ENCODE measurements at places on chromosomes 5 and 9.
A peak's percentile ranks its signal among the peaks of the same experiment; 100 is the strongest.

GRCh38 chr5:8857051-8857450 is 688.8 kb downstream of the SEMA5A start:
- peak; percentile 69 for DNase-seq

DNA sequence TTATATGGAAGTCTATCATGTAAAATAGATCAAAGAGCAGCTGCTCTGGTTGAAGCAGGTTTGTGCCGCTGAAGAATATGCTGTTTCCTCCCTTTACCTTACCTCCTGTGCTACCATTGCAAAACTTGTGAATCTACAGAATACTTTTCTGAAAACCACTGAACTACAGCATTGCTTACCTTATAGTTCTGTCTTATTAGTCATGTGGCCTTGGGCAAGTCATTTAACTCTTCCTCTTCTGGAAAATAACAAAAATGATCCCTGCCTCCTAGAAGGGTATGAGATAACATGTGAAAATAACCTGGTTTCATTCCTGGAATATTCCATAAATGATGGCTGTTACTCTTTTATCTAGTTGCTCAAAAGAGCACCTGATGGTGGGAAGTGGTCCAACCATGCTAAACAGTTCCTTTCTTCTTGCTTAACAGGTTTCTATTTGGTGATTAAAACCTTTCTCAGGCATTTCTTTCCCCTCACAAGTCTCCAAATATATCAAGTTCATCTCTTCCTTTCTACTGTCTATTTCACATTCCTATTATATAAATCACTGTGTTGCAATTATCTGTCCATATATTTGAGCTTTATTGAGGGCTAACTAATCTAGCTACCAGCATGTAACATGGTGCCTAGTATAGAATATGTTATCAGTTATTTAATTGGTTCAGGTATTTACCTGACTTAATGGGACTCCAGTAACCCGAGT is 15.0 kb downstream of the TRIM32 start:
- peak; percentile 53 for DNase-seq

- peak; percentile 46 for DNase-seq
These were observed 19.1 kb upstream of the SLC31A2 start for GRCh38 chr9:113131689-113132151.

GRCh38 chr5:113038714-113039113 is 62.1 kb downstream of the DCP2 start:
- DNase-seq, result peak; percentile 69

GRCh38 chr5:88826646-88827585 is 56.1 kb downstream of the MEF2C start:
- peak; percentile 74 for DNase-seq

- no peak for DNase-seq
These were observed 6.3 kb downstream of the MTREX start for GRCh38 chr5:55313870-55314617.

GRCh38 chr9:73081979-73082657 is 69.5 kb upstream of the ANXA1 start:
- DNase-seq, result peak; percentile 71

DNA sequence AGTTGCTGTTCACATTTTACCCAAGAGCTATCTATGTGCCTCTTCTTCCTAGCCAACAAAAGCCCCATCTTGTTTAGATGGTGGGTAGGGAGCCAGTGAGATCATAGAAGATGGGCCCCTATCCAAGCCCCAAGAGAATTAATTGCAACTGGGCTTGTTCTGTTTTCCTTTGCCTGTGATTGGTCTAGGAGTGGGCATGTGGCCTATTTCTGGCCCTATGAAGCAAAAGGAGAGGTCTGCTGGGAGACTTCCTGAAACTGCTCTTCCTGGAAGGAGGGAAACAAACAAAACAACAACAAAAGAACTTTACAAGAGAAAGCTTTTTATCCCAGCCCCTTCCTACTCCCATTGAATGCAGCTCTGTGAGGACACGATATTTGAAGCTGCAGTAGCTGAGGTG is 32.5 kb upstream of the ALDOB start:
- no peak for DNase-seq

DNA sequence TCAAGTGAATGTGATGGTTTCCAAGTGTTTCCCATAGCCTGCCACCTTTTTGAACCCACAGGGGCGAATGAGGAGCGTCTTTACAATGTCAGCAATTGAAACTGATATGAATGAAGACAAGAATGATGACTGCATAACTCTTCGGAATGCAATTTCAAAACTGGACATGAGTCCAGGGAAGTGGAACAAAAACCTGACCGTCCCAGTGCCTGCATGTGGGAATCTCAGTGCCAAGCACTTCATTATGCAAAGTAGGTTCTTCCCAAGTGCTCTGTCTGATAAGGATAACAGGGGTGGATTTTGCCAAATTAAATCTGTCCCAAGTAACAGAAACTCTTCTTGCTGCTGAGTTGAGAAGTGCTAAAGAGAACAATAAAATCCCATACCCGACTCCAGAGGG is 243.8 kb upstream of the ADAMTS16 start:
- DNase-seq, result no peak

- peak; percentile 45 for DNase-seq
These were observed 55.8 kb upstream of the PTCH1 start for GRCh38 chr9:95572381-95573151.

DNA sequence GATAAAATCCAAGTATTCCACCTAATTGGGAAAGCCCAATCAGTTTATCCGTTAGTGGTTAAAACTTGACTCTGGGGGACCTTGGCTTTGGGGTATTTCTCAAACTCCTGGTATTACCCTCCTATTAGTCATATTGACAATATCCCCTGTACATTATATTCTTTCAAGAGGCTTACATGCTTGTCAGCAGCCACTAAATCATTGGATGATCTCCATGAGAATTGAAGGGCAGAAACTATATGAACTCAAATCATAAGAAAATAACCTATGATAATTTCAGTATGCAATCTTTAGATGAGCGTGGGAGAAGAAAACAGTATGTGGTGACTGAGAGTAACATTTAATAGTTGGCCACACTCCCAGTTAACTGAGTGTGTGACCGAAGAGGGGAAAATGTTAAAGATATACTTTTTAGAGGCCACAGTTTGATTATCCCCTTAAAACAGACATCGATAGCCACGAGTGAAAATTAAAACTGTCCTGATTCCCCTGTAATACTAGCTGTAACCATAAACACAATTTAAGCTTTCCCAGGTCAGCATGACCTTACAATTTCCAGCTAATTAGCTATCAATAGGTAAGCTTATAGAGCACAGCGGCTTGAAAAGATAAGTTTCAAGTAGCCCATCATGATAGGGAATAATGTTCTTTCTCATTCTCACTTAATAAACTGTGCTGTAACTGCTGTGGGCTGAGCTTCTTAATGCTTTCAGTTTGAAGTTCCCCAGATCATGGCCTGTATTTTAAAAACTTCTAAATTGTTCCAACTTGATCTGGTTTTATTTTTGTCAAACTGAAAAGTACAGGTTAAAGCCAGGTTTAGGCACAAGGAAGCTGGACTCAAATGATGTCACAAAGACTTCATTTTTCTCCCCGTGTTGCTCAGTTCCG is 58.6 kb downstream of the PUM3 start:
- DNase-seq, result no peak

DNA sequence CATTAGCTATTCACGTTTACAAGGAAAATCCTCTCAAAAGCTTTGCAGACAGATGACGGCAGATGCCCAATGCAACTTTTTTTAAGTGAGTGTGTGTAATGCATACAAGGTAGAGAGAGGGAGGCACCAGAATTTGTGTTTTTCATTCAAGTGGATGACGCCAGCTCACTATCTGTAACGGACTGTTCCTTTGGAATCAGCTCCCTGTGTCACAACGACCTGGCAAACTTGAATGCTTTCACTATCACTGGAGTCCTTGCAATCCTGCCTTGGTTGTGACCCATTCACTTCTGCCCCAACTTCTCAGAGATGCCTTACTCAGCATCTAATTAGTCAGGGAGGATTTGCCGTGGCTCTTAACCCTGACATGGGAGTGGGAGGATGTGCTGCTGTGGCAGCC is 148.5 kb downstream of the BNC2 start:
- DNase-seq, result peak; percentile 64

DNA sequence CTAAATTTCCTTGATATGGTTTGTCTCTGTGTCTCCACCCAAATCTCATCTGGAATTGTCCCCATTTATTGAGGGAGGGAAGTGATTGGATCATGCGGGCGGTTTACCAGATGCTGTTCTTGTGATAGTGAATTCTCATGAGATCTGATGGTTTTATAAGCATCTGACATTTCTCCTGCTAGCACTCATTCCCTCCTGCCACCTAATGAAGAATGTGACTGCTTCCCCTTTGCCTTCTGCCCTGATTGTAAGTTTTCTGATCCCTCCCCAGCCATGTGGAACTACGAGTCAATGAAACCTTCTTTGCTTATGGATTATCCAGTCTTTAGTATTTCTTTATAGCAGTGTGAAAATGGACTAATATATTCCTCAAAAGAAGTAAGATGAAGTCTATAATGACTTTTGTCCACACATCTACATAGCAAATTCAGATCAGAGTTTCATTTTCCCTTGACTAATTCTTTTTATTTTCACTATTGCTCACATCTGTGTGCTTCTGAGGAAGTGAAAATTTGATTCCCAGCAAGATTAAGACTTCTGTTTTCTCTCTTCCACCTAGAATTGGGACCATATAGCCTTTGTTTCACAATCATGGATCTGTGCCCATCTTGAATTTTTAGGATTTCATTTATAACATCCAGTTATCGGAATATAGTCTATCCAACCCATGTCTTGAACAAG is 393.5 kb downstream of the DMAC1 start:
- DNase-seq, result no peak

DNA sequence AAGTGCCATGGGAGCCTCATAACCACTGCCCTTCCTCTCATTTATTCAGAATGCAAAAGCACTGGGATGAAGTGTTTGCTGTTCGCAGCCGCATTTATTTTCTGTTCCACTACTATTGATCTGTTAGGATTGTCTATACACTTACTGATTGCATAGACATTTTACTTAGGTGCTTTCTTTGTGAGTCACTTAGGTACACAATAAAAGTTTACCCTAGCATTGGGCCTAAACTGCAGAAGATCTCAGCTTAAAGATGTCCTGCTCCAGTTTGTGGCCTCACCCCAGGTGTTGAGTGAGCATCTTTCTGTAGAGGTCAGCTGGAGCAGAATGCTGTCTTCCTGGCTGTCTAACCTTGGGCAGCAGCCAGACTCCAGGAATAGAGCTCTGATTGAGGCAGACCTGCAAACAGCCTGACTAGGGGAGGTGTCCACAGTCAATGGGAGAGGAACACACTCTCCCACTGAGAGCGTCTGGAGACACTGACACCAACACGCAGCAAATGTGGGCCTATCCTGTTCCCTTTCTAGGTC is 54.0 kb downstream of the GPR21 start:
- DNase-seq, result no peak

DNA sequence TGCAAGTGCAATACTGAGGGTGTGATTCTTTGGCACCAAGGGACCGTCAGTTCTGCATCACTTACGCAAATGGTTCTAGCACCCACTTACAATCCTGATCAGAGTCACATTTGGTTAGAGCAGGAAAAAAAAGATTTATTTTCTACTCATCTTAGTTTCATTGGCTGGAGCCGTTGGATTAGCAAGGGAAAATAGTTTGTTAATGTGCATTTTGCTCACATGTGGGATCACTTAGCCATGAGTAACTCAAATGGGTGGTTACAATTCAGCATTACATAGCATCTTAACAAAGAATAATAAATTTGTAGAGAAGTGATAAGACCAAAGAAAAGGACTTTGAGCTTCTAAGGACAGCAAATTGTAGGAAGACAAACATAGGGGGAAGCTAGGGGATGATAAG is 216.9 kb downstream of the AUH start:
- peak; percentile 81 for DNase-seq

Data from EH (cell line).